ENCODE measurements at places on chromosomes 6 and 20.

- H3K27ac ChIP-seq = peak overlapping the region; percentile 99
- H3K4me1 ChIP-seq = peaks cover 54% of the 10 kb centered on the region
- peak overlapping the region; percentile 19 for H3K4me3 ChIP-seq
- no peaks in the 10 kb centered on the region for H3K27me3 ChIP-seq
- peak; percentile 88 for DNase-seq
These were observed 37.6 kb downstream of the ZMYND8 start for GRCh38 chr20:47318586-47319516.

- DNase-seq = no peak
- no peaks in the 10 kb centered on the region for H3K4me1 ChIP-seq
- H3K27me3 ChIP-seq = peaks cover 91% of the 10 kb centered on the region
These were observed 63.9 kb upstream of the SLCO4A1 start for GRCh38 chr20:62578294-62578897.

GRCh38 chr6:17096652-17097051, 5.2 kb upstream of the STMND1 start:
- no peaks in the 10 kb centered on the region for H3K4me1 ChIP-seq
- peak overlapping the region; percentile 6 for H3K27ac ChIP-seq
- DNase-seq = no peak
- no peaks in the 10 kb centered on the region for H3K27me3 ChIP-seq
- H3K4me3 ChIP-seq = no peak overlapping the region
- no peaks in the 10 kb centered on the region for H3K36me3 ChIP-seq

GRCh38 chr6:119627908-119628669, 278.5 kb upstream of the MAN1A1 start:
- no peak overlapping the region for H3K27ac ChIP-seq
- no peak for DNase-seq
- no peaks in the 10 kb centered on the region for H3K27me3 ChIP-seq
- H3K36me3 ChIP-seq = no peaks in the 10 kb centered on the region
- H3K4me1 ChIP-seq = no peaks in the 10 kb centered on the region

- H3K36me3 ChIP-seq = no peaks in the 10 kb centered on the region
- no peak overlapping the region for H3K4me3 ChIP-seq
- peaks cover 11% of the 10 kb centered on the region for H3K4me1 ChIP-seq
- no peak for DNase-seq
- H3K27ac ChIP-seq = no peak overlapping the region
- no peaks in the 10 kb centered on the region for H3K27me3 ChIP-seq
These were observed 26.6 kb downstream of the HLA-A start for GRCh38 chr6:29968905-29969304.

GRCh38 chr20:24048024-24048611, 59.5 kb upstream of the GGTLC1 start:
- no peak overlapping the region for H3K4me3 ChIP-seq
- no peaks in the 10 kb centered on the region for H3K36me3 ChIP-seq
- peaks cover 8% of the 10 kb centered on the region for H3K27me3 ChIP-seq
- no peaks in the 10 kb centered on the region for H3K4me1 ChIP-seq

DNA sequence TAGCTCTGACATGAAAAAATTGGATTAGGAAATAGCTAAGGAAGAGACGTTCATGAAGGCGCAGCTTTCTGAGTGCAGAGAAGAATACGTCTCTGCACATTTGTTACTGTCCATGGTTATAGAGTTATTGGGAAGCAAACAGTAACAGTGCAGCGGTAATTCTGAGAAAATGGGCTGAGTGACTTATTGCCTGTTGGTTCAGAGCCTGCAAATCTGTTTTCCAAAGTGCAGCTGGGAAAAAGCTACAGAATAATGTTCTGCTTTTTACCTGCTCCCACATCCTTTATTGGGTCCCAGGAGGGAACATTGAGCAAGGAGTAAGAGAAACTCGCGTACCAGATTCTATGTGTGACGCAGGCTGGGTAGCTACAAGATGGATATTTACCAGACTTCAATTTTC, 160.2 kb downstream of the BTBD3 start:
- no peaks in the 10 kb centered on the region for H3K4me1 ChIP-seq
- H3K4me3 ChIP-seq = no peak overlapping the region
- no peaks in the 10 kb centered on the region for H3K27me3 ChIP-seq
- H3K36me3 ChIP-seq = no peaks in the 10 kb centered on the region
- no peak for DNase-seq
- H3K27ac ChIP-seq = no peak overlapping the region

- no peak overlapping the region for H3K27ac ChIP-seq
- no peaks in the 10 kb centered on the region for H3K27me3 ChIP-seq
- H3K4me3 ChIP-seq = no peak overlapping the region
- no peaks in the 10 kb centered on the region for H3K36me3 ChIP-seq
- DNase-seq = no peak
- H3K4me1 ChIP-seq = no peaks in the 10 kb centered on the region
These were observed 18.5 kb downstream of the FRMD1 start for GRCh38 chr6:168060521-168060931.

- H3K4me1 ChIP-seq = no peaks in the 10 kb centered on the region
- no peak overlapping the region for H3K4me3 ChIP-seq
- peak overlapping the region; percentile 81 for H3K27ac ChIP-seq
These were observed 5.3 kb downstream of the SOBP start for GRCh38 chr6:107495196-107495643.

DNA sequence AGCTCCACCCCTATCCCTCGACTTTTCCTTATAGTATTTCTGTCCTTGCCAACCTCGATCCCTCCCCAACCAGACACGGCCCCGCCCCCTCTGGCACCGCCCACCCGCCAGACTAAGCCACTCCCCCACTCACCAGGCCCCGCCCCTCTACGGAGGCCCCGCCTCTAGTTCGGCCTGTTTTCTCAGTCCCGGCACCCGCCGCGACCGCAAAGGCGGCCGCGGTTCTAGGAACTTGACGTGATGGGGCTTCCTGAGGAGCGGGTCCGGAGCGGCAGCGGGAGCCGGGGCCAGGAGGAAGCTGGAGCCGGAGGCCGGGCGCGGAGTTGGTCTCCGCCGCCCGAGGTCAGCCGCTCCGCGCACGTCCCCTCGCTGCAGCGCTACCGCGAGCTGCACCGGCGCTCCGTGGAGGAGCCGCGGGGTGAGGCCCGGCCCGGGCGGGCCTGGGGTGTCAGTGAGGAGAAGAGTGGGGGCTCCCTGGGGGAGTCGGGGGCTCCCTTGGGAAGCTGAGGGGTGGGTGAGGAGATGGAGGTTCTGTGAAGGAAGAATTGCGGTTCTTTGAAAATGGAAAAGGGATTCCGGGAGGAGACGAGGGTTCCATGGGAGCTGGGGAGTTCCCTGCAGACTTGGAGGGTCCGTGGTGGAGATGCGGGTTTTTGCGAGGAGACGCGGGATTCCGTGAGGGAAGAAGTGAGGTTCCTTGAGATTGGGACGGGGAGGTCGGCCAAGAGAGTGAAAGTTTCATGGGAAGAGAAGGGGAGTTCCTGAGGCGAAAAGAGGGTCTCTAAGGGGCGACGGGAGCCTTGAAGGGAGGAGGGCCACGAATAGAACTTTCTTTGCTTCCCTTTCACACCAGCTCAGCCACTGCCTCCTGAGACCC, at the start of gene ACSS2:
Gene ACSS2 (plus strand): TSS at position 207 of the 877 bp plus-strand sequence. CDS start 34 bp downstream, at position 241.
- DNase-seq = peak; percentile 100
- no peaks in the 10 kb centered on the region for H3K36me3 ChIP-seq
- peak within 1 kb of the TSS; percentile 81 for H3K27ac ChIP-seq
- H3K4me1 ChIP-seq = no peaks in the 10 kb centered on the region

DNA sequence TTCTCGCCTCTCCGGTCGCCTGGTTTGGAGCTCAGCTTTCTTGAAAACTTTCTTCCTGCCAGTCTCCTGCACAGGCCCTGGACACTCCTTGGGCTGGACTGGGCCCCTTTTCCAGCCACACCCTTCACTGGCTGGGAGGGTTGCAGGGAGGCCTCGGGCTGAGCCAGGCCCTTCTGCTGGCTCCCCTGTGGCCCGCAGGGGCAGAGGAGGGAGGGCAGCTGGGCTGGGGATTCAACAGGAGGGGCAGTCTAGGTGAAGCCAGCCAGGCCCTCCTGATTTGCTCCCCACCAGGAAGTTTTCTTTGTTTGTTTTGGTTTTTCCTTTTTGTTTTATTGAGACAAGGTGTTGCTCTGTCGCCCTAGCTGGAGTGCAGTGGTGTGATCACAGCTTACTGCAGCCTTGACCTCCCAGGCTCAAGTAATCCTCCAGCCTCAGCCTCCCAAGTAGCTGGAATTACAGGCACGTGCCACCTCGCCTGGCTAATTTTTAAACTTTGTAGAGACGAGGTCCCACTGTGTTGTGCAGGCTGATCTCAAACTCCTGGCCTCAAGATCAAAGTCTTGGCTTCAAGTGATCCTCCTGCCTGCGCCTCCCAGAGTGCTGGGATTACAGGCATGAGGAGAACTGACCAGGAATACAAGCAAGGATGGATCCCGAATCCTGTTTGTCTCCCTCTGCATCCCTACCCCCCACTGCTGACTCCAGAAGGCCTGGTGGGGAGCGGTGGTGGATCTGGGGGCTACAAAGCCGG, 23.5 kb upstream of the CDH22 start:
- no peak overlapping the region for H3K4me3 ChIP-seq
- no peak for DNase-seq
- no peaks in the 10 kb centered on the region for H3K36me3 ChIP-seq
- H3K27me3 ChIP-seq = no peaks in the 10 kb centered on the region
- no peaks in the 10 kb centered on the region for H3K4me1 ChIP-seq
- no peak overlapping the region for H3K27ac ChIP-seq

GRCh38 chr6:167995302-167995701, 2.2 kb upstream of the KIF25 start:
- no peak overlapping the region for H3K27ac ChIP-seq
- H3K27me3 ChIP-seq = no peaks in the 10 kb centered on the region

GRCh38 chr6:109284675-109285074, 97.6 kb downstream of the CD164 start:
- no peak for DNase-seq
- no peaks in the 10 kb centered on the region for H3K4me1 ChIP-seq
- no peak overlapping the region for H3K27ac ChIP-seq
- no peak overlapping the region for H3K4me3 ChIP-seq

DNA sequence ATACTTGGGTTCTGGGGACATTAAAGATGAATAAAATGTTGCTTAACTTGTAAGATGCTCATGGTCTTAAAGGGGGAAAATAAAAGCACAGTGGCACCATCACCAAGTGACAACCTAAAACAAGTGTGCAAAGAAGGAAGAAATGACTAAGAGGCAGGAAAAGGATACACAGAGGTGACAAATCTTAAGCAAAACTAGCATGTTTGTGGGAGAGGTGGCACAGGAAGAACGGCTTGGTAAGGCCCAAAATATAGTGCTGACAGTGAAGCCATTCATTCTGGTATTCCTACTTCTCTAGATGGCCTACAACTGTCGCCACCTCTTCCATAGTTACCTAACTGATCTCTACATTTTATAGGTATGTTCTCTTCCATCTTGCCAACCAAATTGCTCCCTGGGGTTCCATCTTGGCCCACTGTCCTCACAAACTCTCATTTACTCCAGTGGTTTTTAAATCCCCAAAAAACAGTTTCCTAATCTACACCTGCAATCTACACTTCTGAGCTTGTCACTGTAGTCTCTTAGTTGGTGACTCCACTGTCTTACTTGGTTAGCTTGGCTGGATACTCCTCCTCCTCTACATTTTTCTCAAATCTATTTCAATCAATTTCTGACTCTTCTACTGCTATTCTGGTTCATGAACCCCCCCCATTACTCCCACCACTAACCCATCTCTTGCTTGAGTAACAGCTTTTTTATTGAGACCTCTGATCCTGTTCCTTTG, 33.5 kb downstream of the FAM8A1 start:
- no peaks in the 10 kb centered on the region for H3K4me1 ChIP-seq
- no peak overlapping the region for H3K4me3 ChIP-seq
- H3K27me3 ChIP-seq = no peaks in the 10 kb centered on the region
- H3K27ac ChIP-seq = no peak overlapping the region

DNA sequence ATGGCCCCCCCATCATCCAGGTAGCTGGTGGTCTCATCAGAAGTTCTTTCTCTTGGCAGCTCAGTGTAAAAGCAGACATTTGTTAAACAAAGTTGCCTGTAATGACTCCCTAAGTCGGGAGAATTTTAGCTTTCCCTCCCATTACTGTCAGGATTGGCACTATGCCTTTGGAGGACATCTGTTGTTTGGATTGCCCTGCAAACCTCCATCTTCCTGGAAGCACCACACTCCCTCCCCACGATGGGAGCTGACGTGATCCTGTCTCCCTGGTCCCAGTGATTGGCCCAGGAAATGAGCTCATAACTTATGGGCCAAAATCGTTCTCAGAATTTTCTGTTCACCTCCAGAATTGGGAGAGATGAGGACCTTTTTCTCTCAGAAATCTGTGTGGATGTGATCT, 42.6 kb upstream of the CNR1 start:
- H3K36me3 ChIP-seq = no peaks in the 10 kb centered on the region
- no peak overlapping the region for H3K27ac ChIP-seq
- no peaks in the 10 kb centered on the region for H3K27me3 ChIP-seq
- DNase-seq = no peak

GRCh38 chr6:56746767-56747504, 104.2 kb upstream of the DST start:
- no peak overlapping the region for H3K27ac ChIP-seq
- H3K27me3 ChIP-seq = no peaks in the 10 kb centered on the region
- no peak for DNase-seq
- H3K4me1 ChIP-seq = no peaks in the 10 kb centered on the region
- no peaks in the 10 kb centered on the region for H3K36me3 ChIP-seq

DNA sequence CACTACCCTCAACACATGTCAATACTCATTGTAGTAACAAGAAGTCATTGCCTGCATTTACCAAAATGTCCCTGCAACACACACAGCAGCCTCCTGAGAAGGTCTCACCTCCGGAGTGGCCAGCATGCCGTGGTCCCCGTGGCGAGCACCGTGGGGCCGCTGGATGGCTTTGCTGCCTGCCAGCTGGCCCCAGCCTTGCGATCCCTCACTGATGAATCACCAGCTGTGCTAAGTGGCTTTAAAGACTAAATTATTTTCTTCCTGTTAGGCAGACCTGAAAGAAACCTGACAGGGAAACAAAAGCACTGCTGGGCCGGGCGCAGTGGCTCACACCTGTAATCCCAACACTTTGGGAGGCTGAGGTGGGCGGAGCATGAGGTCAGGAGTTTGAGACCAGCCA, 306.7 kb downstream of the CDH4 start:
- H3K27ac ChIP-seq = no peak overlapping the region
- DNase-seq = no peak
- no peaks in the 10 kb centered on the region for H3K27me3 ChIP-seq
- no peaks in the 10 kb centered on the region for H3K4me1 ChIP-seq

DNA sequence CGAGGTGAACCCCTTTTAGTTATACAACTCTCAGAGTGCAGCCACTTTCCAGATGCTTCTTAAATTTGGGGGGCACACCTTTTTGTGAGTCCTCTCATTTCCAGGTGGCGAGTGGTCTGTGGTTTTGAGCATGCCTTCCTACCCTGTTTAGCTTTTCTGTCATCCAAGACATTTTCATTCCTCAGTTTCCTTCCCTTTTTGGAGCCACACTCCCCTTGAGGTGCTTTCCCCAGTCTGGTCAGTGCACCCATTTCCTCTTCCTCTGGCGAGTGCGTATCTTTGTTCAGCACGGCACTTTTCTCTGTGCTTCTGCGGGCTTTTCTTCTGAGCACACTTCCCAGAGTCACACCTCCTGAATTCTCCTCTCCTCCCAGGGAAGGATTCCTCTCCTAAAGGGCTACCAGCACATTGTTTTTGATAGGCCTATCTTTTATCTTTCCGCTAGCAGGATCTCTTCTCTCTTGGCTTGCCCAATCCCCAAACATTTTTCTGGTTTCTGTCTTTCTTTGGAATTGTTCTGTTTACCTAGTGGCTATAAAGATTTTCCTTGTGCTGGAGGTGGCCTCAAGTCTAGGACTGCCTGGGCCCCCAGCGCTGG, 1.4 kb downstream of the PHF20 start:
- H3K27ac ChIP-seq = peak overlapping the region; percentile 98
- peaks cover 3% of the 10 kb centered on the region for H3K4me1 ChIP-seq

- no peak overlapping the region for H3K27ac ChIP-seq
- H3K4me3 ChIP-seq = no peak overlapping the region
- no peak for DNase-seq
- no peaks in the 10 kb centered on the region for H3K27me3 ChIP-seq
These were observed 27.8 kb upstream of the APMAP start for GRCh38 chr20:25020345-25020744.

- no peak overlapping the region for H3K4me3 ChIP-seq
- H3K27ac ChIP-seq = no peak overlapping the region
- H3K4me1 ChIP-seq = no peaks in the 10 kb centered on the region
- H3K27me3 ChIP-seq = no peaks in the 10 kb centered on the region
These were observed 15.4 kb upstream of the IP6K3 start for GRCh38 chr6:33761922-33762629.

All from breast epithelium (tissue), 4 donors.